Pons (tissue), 1 donor: ENCODE measurements at places on chromosomes 4 and X.

- no peak for DNase-seq
These were observed 170.6 kb downstream of the ZNF330 start for GRCh38 chr4:141391293-141391692.

- DNase-seq = no peak
These were observed 162.4 kb downstream of the UNC5C start for GRCh38 chr4:95386410-95386809.

DNA sequence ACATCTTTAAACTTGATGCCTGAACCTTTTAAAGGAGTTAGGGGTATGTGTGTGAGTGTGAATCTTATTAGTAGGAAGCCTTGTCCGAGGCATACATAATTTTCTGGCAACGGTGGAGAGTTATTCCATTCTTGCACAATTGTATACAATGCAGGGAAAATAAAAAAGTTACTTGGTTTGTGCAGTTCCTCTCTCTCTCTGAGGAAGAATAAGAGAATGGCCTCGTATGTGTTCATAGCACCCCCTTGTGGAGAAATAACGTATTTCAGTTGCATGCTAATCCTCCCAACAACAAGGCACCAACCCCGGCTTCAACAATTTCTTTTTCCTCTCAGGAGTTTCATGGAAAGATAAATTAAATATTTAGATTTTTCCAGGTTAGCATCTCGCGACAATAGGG is 33.7 kb upstream of the FGF13 start:
- DNase-seq = peak; percentile 53

DNA sequence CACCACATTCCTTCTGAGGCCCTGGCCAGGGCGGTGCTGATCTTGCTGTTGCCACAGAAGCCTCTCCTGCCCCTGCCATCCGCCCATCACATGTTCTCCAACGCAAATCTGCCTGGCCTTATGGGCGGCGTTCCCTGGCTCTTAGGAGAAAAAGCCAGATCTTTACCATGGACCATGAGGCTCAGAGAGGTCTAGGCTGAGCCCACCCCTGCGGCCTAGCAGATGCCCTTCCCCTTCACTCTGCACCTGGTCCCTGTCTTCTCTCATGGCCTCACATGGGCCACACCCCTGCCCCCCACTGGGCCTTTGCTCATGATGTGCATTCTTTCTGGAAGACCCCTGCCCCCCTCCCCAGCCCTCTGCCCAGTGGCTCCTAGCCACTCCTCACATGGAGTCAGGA is 78.5 kb downstream of the CRMP1 start:
- no peak for DNase-seq

DNA sequence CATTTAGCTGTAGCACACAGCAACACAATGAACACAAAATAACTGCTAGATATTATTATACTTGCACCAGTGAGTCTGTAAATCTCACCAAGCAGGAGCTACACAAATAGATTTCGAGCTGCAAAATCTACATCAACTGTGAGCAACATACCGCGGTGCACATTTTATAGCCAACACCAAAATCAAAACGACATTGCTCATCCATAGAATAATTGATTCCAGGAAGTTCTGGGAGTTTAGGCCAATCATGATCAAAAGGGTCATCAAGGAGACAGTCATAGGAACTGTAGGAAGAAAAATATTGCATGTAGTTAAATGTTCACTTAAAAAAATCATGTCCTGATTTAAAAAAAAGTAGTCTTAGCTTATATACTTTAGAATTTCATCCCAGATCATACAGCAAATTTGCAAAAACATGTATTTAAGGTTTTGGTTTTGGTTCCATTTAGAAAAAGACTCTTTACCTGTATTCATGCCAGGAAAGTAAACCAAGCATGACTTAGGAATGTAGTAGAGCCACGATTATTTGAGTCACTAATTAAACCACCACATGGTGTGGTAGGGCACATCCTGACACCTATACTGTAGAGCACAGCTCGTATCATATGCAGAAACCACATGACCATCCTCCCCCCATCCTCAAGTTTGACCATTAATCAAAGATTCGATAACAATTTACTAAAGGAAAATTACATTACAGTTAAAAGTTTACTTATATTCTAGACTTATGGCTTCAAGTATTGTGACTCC is 250.4 kb downstream of the ADAMTS3 start:
- DNase-seq = no peak

DNA sequence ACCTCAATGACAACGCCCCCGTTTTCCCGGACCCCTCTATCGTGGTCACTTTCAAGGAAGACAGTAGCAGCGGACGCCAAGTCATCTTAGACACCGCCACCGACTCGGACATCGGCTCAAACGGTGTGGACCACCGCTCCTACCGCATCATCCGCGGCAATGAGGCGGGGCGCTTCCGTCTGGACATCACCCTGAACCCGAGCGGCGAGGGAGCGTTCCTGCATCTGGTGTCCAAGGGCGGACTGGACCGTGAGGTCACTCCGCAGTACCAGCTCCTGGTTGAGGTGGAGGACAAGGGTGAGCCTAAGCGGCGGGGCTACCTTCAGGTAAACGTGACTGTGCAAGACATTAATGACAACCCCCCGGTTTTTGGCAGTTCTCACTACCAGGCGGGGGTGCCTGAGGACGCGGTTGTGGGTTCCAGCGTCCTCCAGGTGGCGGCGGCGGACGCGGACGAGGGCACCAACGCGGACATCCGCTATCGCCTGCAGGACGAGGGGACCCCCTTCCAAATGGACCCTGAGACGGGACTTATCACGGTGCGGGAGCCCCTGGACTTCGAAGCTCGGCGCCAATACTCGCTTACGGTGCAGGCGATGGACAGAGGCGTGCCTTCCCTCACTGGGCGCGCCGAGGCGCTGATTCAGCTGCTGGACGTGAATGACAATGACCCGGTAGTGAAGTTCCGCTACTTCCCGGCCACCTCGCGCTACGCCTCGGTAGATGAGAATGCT is 2.2 kb downstream of the FAT4 start:
- DNase-seq = no peak

- DNase-seq = no peak
These were observed 103.4 kb upstream of the PDLIM3 start for GRCh38 chr4:185638548-185639301.
